ENCODE measurements at places on chromosomes 13 and 19.
A peak's percentile ranks its signal among the peaks of the same experiment; 100 is the strongest.

- no peak for DNase-seq
Observed at GRCh38 chr13:49464621-49465325, 20.7 kb downstream of the SETDB2 start.

DNA sequence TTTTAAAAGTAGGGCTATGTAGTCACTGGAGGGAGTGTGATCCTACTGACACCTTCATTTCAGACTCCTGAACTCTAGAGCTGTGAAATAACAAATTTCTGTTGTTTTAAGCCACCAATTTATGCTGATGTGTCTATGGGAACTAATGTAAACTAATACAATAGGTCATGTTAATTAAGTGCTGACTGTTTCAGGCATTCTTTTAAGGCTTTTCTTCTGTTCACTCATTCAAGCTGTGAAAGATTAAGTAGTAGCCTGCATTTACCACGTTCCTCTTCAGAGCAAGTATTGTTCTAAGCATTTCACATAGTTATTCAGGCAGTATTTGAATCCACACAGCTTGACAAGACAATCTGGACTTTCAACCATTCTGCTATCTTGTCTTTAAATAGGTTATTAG lies 1135.0 kb downstream of the SLITRK1 start:
- no peak for DNase-seq

- no peak for DNase-seq
Observed at GRCh38 chr19:14475251-14476073, at the start of gene PTGER1. PTGER1 (minus strand) TSS chr19:14475354; CDS start chr19:14474320, 1,034 bp downstream.

GRCh38 chr19:17090583-17090982 lies 15.0 kb downstream of the MYO9B start:
- peak; percentile 42 for DNase-seq

GRCh38 chr13:63024458-63024857 lies 1608.8 kb upstream of the PCDH20 start:
- no peak for DNase-seq

DNA sequence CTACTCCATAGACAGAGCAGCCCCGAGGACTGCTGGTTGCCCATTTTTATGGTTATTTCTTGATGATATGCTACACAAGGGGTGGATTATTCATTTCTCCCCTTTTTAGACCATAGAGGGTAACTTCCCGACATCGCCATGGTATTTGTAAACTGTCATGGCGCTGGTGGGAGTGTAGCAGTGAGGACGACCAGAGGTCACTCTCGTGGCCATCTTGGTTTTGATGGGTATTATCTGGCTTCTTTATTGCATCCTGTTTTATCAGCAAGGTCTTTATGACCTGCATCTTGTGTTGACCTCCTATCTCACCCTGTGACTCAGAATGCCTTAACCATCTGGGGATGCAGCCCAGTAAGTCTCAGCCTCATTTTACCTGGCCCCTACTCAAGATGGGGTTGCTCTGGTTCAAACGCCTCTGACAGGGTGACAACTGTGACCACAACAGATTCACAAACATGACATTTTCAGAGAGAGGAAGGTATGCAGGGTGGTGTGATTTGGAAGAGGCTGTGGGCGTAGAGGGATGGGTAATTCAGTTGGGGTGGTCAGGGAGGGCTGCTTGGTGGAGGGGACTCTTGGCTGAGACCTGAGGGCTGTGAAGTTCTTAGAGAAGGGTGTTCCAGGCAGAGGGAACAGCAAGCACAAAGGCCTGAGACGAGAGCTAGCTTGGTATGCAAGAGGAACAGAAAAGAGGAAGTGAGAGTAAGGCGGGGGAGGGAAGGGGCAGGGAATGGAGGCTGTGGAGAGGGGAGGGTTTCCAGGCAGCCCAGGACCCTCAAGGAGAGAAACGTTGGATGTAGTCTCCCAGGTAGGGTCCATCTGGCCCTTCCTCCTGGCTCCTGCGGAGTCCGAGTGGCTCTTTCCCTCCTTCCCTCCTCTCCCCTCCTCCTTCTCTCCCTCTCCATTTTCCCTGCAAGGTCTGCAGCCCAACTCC lies 23.5 kb downstream of the FAM187B start:
- no peak for DNase-seq

GRCh38 chr13:80348314-80348713 lies 7.4 kb upstream of the SPRY2 start:
- DNase-seq = no peak

DNA sequence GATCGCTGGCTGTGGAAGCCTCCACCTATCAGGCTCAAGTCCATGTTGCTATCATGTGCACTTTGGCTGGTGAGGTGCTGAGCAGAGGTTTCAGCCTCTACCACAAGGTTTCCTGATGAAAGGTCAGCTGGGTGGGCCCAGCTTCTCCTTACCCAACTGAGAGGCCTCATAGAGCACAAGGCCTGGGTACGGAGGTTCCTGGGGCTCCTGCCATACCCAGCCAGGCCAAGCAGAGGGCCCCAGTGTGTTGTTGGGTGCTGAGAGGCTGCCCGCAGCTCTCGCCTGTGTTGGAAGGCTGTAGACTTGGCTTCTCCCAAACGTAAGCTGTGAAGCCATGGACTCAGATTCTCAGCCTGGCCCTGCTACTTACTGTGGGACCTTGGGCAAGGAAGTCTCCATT lies 28.2 kb downstream of the ACTN4 start:
- no peak for DNase-seq

GRCh38 chr13:90773681-90774080 lies 573.8 kb upstream of the MIR17HG start:
- no peak for DNase-seq

DNA sequence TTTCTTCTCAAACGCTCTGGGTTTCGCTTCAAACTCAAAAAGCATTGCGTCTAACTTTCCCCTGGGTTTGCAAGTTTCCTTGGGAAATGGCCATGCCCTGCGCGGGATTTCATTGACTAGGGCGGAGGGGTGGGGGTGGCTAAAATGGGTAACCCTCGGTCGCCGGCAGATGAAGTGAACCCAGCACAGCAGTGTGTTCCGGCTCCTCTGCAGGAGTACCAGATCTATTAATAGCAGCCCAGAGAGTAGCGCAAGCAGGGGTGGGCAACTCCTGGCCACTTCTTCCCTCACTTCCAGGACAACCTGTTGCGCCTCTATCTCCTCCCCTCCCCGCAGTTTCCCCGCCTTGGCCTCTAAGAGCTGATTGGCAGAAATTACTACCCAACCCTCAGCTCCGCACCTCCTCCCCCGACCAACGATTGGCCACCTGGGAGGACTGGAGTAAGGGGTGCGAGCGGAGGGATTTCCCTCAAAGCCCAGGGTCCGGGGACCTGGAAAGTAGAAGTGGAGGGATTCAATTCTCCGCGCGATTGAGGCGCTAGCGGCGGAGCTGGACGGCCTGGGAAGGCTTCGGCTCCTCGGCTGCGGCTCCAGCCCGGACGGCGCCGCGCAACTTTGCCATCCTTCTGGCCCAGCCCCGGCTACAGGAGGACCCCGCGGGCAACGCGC lies at the start of gene FREM2:
Gene FREM2 (plus strand): TSS at position 501 of the 669 bp plus-strand sequence. CDS start 268 bp downstream, outside the sequence.
- DNase-seq = no peak

- no peak for DNase-seq
Observed at GRCh38 chr13:44843403-44843802, 145.9 kb downstream of the NUFIP1 start.

DNA sequence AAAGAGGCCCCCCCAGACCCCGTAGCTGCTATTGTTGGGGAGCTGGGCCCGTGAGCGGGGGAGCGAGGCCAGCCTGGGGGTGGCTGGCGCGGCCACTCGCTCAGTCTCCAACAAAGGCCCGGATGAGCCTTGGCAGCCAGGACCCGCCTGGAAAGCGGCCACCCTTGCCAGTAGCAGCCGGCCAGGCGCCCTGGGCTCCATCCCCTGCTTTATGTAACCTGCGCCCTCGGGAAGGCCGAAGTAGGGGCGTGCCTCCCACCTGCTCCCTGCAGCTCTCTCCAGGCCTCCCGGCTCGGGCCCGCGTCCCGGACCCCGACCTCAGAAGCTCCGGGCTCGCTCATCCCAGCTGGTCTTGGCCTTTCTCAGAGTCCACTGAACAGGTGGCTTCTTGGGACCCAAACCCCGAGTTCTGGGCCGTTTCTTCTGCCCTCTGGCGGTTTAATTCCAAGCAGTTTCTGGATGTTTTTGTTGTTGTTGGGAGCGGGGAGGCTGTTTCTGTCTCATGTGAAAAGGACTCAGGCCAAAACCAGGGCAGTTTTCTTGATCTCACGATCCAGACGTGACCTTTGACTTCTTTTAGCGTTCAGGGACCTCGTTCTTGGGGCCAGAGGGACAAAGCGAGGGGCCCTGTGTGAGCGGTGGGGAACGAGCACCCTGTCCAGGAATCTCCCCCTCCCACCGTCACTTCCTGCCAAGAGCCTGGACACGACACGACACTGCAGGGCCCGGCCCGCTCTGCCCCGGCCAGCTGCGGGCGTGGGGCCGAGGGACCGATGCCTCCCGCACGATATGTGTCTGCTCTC lies 1.2 kb downstream of the CDC34 start:
- DNase-seq = peak; percentile 25

DNA sequence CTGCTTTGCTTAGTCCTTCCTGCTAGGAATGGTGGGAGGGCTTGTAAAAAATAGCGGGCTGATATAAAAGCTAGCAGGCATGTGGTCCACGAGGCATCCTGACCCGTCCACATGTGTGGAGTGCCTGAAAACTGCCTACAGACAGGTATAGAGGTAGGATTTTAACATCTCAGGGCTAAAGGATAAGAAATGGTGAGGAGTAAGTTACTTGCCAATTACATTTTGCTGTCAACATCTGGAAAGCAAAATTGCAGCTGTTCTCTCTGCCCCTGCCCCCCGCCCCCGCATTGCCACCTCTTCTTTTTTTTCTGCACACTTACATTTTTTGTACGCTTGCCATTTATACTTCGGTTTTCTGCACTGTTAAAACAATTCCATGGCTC lies 21.0 kb downstream of the NFIX start:
- DNase-seq = no peak

GRCh38 chr13:110914331-110915056 lies 375 bp downstream of the ANKRD10 start:
- DNase-seq = peak; percentile 50

DNA sequence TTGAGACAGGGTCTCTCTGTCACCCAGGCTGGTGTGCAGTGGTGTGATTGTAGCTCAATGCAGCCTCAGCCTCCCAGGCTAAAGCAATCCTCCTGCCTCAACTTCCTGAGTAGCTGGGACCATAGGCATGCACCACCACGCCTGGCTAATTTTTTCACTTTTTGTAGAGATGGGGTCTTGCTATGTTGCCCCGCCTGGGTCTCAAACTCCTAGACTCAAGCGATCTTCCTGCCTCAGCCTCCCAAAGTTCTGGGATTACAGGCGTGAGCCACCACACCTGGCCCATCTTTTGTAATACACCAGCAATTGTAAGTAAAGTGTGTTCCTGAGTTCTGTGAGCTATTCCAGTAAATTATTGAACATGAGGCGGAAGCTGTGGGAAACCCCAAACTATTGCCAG lies 6.7 kb downstream of the PLA2G4C start:
- DNase-seq = no peak

GRCh38 chr13:42747399-42747873 lies 33.9 kb upstream of the FAM216B start:
- DNase-seq = no peak

DNA sequence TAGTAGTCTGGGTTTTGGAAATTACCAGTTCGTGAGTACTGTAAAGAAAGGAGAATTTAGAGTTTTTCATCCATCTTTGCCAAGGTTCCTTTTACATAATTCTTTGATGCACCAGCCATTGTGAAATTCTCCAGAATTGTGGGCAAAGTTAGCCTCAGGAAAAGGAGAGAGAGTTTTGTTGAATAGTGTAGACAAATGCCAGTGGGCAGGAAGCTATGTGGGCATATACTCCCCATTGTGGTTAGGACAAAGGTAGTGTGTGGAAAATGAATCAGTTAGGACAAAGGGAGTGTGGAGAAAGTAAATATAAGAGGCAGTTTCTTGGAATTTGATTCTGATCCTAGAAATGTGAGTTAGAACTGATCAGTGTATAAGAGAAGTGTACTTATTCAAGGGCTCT lies 67.9 kb downstream of the PCCA start:
- no peak for DNase-seq

DNA sequence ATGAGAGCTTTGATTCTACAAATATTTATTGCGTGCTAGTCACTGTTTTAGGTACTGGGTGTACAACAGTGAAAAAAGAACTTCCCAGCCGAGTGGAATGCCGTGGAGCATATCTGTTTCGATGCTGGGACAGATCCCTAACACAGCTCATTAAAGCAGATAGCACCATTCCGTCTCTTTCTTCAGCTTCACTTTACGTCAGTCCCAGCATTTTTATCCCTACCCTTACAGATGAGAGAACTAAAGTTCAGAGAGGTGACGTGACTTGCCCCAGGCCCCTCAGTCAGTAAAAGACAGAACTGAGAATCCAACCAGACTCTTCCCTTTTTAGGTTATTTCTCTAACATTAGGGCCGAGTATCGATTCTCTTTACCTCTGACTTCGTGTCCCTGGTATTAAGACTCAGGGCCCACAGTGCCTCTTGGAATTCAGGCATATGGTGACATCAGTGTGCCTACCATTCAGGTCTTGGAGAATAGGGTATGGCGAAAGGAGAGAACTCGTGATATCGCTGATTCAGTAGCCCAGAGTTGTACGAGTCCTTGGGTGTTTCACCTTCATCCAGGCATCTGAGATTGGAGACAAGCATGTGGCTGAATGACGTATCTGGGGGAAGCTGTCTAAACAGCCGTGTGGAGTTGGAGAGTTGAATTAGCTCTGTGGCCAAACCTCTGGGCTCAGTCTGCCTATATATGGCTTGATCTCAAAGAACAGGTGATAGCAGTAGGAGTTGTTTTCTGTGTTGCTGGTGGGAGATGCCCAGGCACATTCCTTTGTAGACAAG lies 27.1 kb downstream of the ACTN4 start:
- DNase-seq = no peak

DNA sequence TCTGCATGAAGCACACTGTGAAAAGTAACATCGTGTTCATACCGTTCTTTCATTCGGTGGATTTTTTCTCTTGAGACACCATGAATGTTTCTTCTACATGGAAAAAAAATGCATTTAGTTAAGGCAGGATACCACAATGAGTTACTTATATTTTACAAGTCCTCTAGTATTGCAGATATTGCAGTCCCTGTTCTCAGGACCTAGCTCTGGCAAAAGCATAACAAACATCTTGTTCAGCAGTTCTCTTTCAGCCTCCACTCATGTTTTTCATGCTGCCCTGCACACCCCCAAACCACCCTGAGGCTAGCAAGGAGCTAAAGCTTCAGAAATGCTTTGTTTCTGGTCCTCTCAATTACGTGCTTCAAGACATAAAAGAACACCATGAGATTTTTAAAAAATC lies 24.8 kb downstream of the N4BP2L1 start:
- DNase-seq = no peak

DNA sequence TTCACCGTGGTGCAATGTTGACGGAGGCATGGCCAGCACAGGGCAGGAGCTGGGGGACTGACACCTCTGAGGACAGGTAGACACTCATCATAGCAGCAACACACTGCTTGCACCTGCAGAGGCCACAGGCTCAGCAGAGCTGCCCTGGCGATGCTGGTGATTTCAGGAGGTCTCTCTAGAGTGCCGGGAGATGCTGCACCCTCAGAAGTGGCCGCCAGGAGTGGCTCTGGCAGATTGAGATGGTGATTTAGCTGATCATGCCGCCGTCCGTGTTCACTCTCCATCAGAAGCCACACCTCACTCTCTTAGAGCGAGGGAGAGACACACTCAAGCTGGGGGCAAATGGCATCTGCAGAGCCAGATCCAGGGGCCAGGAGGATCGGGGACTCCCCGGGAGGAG lies 244.6 kb upstream of the SGCG start:
- DNase-seq = no peak

Measured in activated T-cell treated with anti-CD3 and anti-CD28 coated beads for 4 hours (primary cell).